Heart right ventricle (tissue), 16 donors: ENCODE measurements at places on chromosomes 4 and X.

- no peak for DNase-seq
Measured at GRCh38 chr4:186699881-186700397, 23.7 kb downstream of the FAT1 start.

GRCh38 chr4:65450899-65451298 is 219.4 kb downstream of the EPHA5 start:
- DNase-seq: no peak

DNA sequence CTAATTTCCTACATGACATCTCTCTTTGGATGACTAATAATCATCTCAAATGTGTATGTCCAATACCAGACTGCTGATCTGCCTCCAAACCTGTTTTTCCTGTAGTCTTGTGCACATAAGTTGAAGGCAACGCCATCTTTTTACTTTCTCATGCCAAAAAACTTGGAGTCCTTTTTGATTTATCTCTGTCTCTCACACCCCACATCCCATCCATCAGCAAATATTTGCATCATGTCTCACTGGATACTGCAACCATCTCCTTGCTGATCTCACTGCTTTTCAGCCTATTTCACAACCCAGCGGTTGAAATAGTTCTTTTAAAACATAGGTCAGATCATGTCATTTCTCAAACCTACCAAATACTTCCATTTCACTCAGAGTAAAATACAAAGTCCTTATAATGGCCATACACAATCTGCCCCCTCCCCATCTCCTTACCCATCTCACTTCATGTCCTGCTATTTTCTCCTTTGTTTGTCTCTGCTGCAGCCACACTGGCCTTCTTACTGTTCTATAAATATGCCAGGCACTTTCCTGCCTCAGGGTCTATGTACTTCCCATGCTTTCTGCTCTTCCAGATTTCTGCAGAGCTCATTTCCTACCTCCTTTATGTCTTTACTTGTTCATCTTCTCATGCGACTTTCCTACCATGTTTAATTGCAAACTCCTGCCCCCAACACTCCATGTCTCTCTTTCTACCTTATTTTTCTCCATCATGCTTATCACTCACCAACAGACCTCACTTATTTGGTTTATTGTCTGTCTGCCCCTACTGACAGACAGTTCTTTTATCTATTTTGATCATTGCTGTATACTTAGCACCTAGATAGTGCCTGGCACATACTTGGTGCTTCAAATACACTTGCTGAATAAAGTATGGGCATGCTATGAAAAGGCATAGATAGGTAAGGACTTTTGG is 98.8 kb downstream of the ANXA3 start:
- DNase-seq: no peak

GRCh38 chr4:45350438-45350837 is 624.1 kb upstream of the GNPDA2 start:
- DNase-seq: no peak

GRCh38 chr4:151468715-151469696 is 60.0 kb downstream of the FHIP1A start:
- no peak for DNase-seq

DNA sequence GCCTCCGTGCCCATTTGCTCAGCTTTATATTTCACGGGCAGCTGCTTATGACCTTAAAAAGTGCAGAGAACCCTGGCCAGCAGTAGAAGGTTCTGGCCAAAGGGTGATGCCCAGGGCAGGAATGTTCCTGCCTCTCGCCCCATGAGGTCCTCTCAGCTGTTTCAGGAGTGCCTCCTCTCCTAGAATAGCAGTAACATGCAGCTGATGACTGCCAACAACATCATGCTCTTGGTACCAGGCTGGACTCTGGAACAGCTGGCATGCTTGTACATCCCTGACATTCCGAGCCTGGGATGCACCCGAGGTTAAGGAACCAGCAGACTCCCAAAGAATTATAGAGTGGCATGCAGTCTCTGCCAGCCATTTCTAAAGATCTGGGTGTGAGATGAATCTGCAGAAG is 11.7 kb upstream of the TENM3 start:
- DNase-seq: no peak

DNA sequence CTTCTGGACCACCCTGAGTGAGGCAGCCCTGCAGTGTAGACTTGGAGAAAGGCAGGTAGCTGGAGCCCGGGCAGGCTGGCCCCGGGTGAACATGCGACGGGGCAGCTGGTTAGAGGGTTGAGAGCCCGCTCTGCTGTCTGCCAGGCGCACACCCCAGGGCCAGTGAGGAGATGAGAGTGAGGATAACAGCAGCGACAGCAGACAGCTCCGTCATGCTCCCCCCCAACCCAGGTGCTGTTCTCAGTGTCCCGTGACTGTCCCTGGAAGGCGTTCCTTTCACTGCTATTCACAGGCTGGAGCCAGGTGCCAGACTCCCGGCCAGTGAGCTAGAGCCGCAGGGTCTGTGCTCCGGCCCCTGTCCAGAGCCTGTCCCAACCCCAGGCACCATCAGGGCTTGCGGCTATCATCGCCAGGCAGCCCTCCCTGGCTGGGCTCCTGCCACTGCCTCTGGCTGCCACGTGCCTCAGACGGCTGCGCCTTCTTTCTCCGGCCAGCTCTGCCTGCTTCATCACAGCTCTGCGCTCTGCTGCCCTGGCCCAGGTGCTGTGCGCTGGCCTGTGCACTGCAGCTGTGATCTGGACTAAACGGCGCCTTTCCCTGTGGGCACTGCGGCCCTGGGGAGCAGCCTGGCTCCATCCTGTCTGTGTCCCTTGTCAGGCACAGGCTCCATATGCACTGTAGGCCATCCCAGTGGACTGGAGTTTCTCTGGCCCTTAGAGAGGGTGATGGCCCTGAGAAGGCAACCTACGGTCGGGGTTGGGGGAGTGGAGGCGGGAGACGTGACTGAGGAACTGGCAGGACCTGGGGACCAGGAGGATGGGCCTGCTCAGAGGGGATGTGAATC is 19.8 kb downstream of the NSG1 start:
- DNase-seq: no peak

DNA sequence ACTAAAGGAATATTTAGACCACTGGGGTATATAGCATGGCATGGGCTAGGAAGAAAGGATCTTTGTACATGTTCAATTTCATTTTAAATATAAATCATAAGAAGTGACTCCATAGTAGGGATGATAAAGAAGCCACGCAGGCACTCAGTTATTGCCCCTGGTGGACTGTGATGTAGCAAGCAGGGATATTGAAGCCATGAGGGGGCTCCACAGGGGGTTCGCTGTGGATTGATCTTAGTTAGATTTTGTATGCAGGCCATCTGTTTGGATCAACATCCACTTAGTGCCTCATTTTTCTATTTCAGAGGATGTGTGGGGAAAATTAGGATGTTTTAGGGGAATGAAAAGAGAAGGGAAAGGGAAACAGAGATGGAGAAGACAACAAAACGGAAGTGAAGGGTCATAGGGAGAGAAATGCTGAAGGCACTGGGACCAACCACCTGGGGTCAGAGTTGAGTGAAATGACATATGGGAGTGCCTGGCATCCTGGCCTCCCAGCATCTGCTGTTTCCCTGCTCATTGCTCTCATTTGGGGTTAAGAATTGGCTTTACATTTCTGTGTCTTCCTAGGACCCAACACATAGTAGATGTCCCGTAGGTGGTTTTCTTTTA is 11.2 kb upstream of the FREM3 start:
- no peak for DNase-seq

DNA sequence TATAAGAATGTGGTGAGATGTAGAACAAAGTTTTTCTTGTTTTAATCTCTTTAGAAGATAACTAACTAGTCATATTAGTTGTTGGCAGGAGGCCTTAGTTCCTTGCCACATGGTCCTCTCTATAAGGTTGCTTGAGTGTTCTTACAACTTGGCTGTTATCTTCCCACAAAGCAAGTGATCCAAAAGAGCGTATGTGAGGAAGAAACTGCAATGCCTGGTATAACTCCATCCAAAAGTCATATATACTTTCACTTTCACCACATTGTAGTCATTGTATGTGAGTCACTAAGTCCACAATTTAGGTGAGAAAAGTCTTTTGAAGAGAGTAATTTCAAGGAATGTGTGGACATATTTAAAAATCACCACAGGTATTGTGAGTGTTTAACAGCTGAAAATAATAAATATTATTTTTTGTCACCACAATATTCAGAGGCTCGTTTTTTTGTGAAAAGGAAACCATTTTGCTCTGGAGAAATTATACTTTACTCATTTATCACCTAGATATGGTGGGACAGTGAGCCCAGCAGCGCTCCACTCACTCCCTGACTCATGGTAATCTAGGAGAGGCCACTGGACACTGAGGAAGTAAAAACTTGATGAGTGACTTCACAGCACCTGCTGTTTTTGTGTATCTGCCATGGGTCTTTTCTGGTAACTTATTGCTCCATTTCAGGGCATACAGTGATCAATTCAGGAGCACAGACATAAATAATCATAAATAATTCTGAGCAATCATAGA is 369.4 kb upstream of the NDST3 start:
- DNase-seq: no peak

DNA sequence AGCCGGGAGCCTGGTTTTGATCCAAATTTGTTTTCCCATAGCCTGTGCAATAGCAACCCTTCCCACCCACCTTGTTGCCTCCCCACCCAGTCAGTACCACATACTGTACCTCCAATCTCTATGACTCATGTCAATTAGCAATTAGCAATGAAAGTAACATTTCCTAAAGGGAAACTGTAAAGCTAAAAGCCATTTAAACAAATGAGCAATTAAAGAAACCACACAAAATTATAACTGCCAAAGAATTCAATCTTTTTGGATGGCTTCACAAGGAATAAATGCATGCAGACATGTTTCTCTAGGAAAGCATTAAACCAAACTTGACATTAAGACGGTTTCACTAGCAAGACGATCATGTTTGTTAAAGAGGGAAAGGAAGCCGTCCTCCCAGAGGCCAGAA is 169.0 kb upstream of the MAP3K15 start:
- no peak for DNase-seq

- DNase-seq: no peak
Measured at GRCh38 chr4:94933799-94934198, 176.0 kb downstream of the BMPR1B start.

DNA sequence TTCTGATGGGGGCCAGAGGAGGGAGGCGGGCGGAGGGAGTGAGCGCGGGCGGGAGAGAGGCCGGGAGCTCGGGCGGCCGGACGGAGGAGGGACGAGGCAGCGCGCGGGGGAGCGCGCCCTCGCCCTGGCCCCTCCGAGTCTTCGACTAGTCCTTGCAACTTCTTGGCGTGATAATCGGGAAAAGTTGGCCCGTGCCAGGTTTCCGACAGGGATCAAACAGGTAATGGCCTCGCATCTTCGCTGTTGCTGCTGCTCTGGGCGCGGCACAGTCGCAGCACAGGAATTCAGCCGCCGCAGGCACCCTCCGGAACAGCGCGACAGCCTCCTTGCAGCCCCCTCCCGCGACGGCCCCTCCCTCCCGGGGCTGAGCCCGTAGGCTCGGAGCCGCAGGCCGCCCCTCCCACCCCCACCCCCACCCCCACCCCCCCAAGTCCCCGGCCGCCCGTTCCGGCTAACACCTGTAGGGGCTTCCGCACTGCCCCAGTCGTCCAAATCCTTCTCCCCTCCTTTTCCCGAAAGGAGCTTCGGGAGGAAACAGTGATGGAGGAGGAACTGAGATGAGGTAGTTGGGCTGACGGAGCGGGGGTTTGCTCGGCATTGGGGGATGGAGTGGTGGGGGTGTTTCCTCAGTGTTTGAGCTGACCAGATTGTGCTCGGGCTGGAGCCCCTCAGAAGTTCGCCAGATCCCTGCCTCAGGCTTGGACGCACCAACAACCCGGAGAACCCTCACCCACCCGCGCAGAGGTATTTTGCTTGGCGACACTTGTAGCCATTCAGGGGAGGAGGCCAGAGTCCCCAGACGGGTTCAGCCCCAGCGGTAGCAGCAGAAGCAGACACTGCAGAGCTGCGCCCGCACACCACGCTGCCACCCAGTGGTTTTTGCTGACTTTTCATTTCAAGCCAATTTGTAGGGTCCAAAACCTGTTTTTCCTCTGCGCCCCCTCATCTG is at the start of gene FGF13:
Gene FGF13 (minus strand): TSS at position 319 of the 949 bp plus-strand sequence. CDS start 714 bp downstream, outside the sequence.
- DNase-seq: peak; percentile 11

DNA sequence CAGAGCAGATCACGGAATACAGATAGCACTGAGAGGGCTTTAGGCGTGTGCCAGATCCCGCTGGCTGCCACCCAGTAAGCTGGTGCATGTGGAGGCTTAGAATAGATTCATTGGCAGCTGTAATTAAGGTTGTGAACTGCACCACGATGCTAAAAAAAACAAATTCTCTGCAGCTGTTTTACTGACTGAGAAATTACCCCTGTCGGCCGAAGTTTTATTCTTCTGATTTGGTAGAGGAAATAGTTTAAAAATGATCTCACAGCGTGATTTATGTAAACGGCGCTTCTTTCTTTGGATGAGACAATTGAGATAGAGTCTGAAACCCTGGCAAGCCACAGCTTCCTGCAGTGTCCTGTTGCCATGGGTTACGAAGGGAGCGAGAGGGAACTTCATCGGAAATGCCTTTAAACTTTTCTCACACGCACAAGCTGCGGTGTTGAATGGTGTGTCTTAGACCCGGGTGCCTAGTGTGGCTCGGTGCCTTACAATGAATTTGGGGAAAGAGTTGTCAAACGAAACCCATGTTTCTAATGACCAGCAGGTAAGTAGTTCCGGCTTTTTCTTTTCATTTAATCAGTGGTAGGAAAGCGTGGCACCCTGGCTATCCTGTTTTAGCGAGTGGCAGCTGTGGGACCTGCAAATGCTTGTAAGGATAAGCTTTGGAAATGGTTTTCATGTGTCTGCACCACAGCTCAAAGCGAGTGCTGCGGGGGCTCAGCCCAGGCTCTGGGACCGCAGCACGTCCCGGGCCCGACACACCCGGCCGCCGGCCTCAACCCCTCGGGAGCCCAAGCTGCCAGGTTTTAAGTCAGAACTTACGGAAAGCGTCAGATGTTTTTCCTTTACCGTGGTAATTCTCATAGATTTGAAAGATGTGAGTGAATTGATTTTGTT is 71.7 kb upstream of the HGFAC start:
- peak; percentile 71 for DNase-seq

- no peak for DNase-seq
Measured at GRCh38 chr4:15398732-15399131, 29.1 kb upstream of the C1QTNF7 start.

- no peak for DNase-seq
Measured at GRCh38 chr4:184641022-184641421, 8.2 kb downstream of the CASP3 start.

DNA sequence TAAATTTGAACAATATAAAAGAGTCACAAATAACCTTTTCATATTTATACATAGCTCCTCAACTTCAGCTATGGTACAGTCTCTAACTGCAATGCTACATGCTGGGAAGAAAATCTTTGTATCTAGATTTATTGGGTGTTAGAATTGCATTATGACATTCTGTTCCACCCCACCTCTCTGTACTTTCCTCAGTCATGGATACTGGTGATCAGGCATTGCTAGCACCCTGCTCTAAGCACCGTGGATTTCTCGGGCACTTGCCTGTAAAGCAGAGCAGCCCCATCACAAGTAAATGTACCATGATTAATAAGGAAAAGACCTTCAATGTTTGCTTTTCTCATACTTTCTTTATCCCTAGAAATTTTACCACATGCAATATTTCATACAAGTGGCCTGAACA is 1028.9 kb upstream of the INTU start:
- DNase-seq: no peak

DNA sequence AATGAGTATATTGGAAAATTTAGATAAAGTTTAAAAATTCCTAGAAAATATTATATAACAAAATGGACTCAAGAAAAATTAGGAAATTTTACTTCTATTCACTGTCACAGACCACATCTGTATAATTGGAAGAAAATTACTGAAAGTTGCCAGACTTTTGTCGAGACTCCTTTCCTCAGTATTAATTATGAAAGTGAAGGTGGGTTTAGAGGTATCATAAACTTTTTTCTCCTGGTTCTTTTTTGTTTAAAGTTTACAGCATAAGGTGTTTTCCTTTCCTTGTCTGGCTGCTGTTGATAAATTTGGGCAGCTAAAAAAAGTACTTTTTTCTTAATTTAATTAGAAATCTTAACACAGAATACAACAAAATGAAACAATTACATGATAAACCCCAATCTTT is 6.7 kb upstream of the TEX13D start:
- DNase-seq: no peak
